COLO829 (cell line): ENCODE measurements at places on chromosomes 12 and 14.
A peak's percentile ranks its signal among the peaks of the same experiment; 100 is the strongest.

GRCh38 chr14:93103392-93104080 is 12.2 kb downstream of the ITPK1 start:
- DNase-seq: no peak

DNA sequence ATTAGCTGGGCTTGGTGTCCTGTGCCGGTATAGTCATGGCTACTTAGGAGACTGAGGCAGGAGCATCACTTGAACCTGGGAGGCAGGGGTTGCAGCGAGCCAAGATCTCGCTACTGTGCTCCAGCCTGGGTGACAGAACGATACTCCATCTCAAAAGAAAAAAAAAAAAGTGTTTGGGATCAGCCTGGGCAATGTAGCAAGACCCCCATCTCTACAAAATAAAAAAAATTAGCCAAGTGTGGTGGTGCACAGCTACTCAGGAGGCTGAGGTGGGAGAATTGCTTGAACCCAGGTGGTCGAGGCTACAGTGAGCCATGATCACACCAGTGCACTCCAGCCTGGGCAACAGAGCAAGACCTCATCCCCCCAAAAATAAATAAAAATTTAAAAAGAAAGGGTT is 47.6 kb downstream of the PHETA1 start:
- DNase-seq: no peak

- DNase-seq: no peak
Measured at GRCh38 chr12:2578772-2579171, 216.0 kb upstream of the FKBP4 start.

- no peak for DNase-seq
Measured at GRCh38 chr12:6730169-6730568, 6.3 kb downstream of the COPS7A start.

GRCh38 chr14:50023671-50024490 is 92.5 kb downstream of the VCPKMT start:
- DNase-seq: peak; percentile 63

- no peak for DNase-seq
Measured at GRCh38 chr14:20757965-20758364, 10.2 kb upstream of the EDDM3B start.

GRCh38 chr14:94427016-94427613 is 25.5 kb downstream of the SERPINA11 start:
- DNase-seq: no peak

- DNase-seq: no peak
Measured at GRCh38 chr12:92543840-92544239, 158.9 kb upstream of the PLEKHG7 start.

- no peak for DNase-seq
Measured at GRCh38 chr14:92665661-92666110, 82.7 kb downstream of the LGMN start.

DNA sequence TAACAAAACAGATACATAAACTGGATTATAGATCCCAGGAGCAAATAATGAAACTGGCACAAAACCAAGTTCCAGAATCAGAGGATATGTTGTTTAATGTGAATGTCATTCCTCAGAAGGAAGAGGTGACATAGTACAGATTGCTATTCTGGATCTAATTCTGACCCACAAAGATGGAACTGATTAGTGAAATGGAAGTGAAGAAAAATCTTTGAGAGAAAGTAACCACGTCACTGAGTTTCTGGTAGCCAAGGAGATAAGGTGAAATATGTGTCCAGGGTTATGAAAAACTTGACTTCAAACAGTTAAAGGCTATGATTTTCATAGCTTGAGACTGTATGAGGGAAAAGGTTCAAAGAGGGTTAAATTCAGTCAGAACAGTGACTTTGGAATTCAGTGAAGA is 8.3 kb downstream of the OR10AD1 start:
- no peak for DNase-seq

- peak; percentile 15 for DNase-seq
Measured at GRCh38 chr12:26112703-26113147, 12.1 kb downstream of the BHLHE41 start.

DNA sequence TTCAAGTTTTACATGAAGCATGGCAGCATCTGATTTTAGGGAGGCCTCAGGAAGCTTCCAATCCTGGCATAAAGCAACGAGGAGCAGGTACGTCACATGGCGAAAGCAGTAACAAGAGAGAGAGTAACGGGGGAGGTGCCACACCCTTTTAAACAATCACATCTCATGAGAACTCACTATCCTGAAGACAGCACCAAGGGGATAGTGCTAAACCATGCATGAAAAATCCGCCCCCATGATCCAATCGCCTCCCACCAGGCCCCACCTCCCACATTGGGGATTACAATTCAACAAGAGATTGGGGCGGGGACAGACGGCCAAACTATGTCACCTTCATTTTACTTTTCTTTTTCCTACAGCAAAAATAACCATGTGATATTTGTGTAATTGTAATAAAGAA is 7.2 kb upstream of the MAP3K9 start:
- DNase-seq: no peak

GRCh38 chr12:52238207-52238840 is 5.3 kb downstream of the KRT7 start:
- no peak for DNase-seq

GRCh38 chr12:48985901-48986300 is 7.8 kb downstream of the WNT1 start:
- no peak for DNase-seq

DNA sequence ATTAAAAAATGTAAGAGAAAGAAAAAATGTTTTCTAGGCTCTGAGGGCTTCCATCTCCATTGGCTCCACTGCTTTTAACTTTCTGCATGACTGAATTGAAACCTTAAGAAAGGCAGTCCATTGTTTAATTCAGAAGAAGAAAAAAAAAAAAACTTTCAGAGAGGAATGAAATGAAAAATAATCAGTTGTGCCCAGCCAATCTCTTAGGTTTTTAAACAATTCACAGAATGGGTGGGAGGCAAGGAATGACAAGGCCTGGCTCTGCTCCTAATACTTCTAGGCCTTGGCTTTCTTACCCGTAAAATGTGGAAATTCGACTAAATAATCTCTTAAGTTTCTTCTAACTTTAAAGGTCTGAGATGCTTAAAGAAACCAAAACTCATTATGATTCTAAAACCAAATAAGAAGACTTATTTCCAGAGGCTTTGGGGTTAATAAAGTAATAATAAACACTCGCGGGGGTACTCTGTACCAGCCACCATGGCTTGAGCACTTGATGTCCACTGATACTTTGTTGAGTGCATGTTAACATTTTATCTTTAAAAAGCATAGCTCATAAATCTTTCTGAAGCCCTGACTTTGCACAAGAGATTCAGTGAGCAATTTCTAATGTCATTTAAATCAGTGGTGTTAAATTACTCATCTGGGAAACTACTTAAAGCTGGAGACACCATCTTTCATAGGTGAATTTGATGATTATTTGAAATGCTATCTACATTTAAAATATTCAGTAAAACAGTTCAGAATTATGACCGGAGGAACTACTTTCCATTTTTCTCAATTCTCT is 49.6 kb downstream of the STON2 start:
- DNase-seq: no peak

DNA sequence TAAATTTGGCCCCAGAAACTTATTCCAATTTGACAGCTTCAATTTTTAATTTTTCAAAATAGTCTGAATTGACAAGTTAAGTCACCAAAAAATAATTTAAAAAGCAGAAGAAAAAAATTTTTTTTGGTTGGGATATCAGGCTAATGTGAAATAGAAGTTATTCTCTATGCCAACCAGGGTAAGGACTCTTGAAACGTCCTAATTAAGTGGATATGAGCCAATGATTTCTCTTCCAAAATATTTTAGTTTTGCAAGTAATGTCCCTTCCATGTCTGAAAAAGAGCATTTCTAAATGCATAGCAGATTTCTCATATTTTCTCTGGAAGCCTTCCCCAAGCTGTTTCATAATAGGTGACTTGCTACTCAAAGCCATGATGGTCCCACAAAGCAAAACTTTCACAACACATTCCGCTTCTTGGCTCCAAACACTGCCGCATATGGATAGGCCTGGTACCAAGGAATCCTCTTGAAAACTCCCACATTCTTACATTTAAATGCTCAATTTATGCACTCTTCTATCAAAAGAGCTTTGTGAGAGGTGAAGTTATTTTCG is 65.1 kb downstream of the SIX6 start:
- no peak for DNase-seq

- no peak for DNase-seq
Measured at GRCh38 chr14:92702441-92702918, 45.9 kb downstream of the LGMN start.
